RKO (cell line): ENCODE measurements at places on chromosomes 4 and X.

GRCh38 chrX:96176921-96177320, 507.7 kb upstream of the DIAPH2 start:
- DNase-seq = no peak

GRCh38 chr4:10203851-10204250, 87.3 kb upstream of the WDR1 start:
- no peak for DNase-seq

- DNase-seq = no peak
Observed at GRCh38 chrX:15956681-15957080, 102.1 kb upstream of the AP1S2 start.

DNA sequence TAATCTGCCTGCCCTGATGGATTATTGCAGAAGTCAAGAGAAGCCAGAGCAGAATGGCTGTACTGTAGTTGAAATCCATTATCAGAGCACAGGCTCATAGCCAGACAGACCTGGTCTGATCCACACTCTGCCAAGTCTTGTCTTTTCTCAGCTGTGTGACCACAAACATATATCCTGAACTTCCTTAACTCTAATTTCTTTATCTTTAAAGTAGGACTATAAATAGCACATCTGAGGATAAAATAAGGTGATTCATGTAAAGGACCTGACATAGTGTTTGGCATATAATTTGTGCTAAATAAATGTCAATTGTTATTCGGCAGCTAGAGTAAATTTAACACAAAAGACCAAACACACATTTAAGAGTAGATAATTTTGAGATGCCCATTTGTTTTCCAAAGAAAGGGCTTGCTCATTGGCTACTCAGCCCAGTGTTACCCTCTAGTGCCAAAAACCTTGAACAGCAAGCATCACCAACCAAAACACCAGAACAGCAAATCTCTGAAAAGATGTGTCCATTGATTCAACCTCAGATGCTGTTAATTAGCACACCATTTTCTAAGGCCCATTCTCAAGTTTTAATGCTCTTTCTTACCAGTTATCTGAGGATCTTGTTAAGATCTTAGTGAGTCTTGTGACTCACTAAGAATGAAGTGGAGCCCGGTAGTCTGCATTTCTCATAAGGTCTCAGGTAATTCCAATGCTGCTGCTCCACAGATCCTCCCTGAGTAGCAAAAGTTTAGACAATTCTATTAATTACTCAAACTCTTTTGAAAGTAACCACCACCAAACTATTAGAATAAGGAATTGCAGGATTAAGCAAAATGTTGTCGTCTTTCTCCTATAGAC, 108.8 kb downstream of the HHIP start:
- DNase-seq = peak; percentile 15

- no peak for DNase-seq
Observed at GRCh38 chr4:84939113-84939512, 27.4 kb downstream of the WDFY3 start.

GRCh38 chr4:1770245-1770644, 22.8 kb upstream of the FGFR3 start:
- no peak for DNase-seq

DNA sequence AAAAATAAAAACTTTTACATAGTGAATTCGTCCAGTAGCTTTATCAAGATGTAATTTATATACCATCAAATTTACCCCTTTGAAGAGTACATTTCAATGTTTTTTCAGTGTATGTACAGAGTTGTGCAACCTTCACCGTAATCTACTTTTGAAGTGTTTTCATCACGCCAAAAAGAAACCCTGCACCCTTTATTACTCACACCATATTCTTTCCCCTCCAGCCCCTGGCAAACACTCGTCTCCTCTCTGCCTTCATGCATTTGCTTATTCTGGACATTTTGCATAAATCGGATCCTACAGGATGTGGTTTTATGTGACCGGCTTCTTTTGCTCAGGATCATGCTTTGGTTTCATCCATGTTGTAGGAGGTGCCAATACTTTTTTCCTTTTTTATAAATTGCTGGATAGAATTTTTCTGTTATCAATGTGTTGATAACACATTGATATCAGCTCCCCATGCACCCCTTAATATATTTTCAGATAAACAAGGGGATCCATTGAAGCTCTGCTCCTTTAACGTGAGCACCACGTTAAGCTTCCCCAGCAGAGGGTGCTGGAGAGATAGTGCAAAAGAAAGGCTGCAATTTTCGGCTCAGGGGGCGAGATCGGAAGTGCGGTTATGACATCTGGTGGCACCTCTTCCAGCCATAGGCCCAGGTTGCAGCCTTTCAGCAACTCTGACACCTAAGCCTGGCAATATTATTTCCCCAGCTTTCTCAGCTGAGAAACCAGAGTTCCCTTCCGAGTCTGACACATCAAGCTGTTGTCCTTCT, 100.1 kb upstream of the VCX3B start:
- DNase-seq = peak; percentile 37

- no peak for DNase-seq
Observed at GRCh38 chr4:89898304-89898716, 3.7 kb downstream of the MMRN1 start.

- DNase-seq = no peak
Observed at GRCh38 chr4:77615153-77615552, 9.5 kb downstream of the CXCL13 start.

- DNase-seq = no peak
Observed at GRCh38 chr4:18127030-18127429, 105.5 kb upstream of the LCORL start.

DNA sequence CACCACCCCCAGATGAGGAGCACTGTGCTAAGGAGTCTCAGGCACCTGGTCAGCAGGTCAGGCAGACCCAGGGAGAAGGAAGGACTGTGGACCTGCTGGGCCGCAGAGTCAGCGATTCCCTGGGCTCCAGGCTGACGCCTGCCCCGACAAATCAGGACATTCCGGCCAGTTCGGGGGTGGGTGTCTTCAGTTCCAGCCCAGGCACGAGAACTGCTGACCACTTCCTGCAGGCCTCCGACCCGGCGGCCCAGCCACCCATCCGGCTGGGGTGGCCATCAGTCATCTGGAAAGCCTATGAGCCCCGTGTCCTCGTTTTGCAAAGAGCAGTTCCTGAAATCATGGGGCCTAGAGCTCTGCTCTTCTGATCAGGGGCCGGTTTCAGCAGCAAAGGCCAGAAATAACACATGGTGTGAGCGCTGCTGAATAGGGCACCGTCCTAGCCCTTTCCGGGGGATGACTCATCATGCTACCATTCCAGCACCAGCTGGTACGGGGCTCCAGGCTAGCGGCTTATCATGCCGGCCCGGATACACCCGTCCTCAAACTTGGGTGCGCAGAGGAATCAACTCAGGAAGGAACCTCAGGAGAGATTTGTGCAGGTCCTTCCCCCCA, 7.8 kb upstream of the SH3TC1 start:
- peak; percentile 64 for DNase-seq

GRCh38 chrX:28626515-28626914, 39.3 kb downstream of the IL1RAPL1 start:
- no peak for DNase-seq

GRCh38 chr4:14816623-14817261, 185.5 kb upstream of the CPEB2 start:
- no peak for DNase-seq

DNA sequence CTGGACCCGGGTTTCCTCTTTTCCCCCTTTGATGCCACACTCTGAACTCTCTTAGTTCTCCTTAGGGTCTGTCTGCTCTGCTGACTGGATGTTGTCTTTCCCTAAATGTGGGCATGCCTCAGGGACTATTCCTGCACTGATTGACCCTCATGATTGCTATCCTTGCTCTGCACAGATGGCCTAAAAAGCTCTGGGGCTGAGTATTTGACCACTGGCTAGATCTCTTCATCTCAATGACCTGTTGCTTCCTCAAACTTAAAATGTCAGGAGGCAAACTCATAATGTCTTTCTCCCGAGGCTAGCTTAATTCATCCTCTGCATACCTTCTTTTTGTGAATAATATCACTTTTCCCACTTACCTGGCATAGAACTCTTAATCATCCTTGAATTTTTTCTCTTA, 157.4 kb downstream of the GATB start:
- DNase-seq = no peak

- peak; percentile 20 for DNase-seq
Observed at GRCh38 chrX:11341274-11342201, 48.3 kb downstream of the AMELX start.

DNA sequence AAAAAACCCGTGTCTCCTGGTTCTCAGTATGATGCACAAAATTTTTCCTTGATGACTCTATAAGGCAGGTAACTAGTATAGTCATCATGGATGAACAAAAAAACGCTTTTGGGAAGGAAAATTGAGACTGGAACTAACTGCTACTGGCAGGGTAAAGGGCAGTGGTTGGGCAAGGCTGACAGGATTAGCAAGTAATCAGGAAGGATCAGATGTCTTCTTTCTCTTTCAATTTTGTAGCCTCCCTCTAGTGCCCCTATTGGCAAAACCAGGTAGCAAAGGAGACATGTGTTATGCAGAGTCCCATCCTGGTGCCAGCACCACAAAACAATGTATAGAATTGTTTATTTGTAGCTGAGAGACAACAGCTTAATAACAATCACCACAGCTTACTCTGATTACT, 12.8 kb upstream of the SLITRK4 start:
- peak; percentile 29 for DNase-seq

- DNase-seq = peak; percentile 7
Observed at GRCh38 chr4:90127706-90128345, 632 bp downstream of the CCSER1 start.

DNA sequence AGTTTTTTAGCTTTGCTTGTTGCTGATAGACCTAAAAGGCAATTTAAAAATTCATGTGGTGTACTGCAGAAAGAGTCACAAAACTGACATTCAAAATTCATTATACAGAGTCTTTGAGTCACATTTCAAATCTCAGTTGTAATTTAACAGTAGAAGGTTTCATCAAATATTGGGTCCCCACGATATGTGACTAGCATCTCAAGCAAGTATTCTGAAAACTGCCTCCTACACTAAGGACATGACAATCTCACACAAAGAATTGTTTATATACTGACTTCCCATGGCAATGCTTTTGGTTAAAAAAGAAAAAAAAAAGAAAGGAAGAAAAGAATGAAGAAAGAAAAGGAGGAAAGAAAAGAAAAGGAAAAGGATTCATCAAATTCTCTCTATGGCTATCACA, 62.1 kb upstream of the CTSO start:
- no peak for DNase-seq

- DNase-seq = no peak
Observed at GRCh38 chr4:142406499-142406835, 439.6 kb downstream of the INPP4B start.

DNA sequence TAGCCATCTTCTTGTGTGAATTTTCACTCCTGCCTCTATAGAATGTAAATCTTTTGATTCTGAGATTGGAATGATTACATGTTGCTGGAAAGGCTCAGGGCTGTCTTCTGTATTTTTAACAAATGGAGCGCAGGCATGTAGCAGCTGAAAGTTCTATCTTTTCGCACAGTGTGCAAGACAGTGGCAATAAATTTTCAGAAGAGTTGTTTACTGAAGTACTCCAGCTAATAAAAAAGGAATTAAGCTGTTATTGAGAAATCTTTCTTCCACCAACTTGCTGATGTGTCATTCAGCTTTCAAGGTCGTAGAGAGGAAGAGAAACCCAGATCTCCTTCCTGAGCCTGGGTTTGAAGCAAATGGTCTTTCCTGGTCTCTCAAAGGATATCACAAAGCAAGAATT, 122.0 kb upstream of the PUDP start:
- DNase-seq = no peak

DNA sequence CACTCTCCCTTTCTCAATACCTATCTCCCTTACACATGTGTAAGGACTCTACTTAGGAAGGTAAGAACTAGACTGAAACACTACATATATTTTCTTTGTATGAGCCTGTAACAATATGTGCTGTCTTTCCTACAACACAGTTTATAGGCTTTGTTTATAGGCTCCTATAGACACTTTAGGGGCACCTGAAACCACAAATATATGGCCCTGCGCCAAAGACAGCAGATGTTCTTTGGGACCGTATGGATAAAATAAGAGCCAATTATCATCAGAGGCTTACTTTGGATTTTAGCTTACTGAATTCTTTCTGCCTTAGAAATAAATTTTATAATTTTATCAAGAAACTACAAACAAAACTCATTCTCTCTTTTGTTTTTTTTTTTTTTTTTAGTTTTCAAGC, 16.6 kb upstream of the CXCL3 start:
- no peak for DNase-seq

DNA sequence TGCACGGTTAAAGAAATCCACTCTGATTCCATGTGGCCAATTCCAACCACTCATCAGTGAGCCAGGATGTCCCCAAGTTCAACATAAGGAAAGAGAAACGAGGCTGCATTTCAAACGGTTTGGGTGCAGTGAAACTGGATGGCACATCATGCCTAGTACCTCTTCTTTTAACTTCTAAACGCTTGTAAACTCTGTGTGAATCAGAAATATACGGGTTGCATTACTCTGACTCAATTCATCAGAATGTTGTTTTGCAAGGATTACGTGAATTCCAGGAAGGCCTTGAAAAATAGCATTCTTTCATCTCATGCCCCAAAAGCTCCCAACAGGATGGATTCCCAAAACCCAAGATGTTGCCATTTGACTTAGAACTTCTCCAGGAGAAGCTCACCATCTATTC, 270.4 kb downstream of the LDB2 start:
- no peak for DNase-seq

DNA sequence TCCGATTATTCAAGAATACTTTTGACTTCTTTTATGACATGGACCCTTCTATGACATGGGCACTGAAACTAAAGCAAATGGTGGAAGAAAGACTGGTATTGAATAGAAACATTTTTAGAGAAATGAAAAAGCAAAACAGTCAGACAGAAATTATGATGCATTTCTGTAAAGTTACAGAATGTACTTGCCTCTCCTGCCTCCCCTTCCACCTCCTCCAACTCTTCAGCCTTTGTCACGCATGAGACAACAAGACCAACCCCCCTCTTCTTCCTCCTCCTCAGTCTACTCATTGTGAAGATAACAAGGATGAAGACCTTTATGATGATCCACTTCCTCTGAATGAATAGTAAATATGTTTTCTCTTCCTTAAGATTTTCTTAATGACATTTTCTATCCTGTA, 46.3 kb upstream of the HUWE1 start:
- no peak for DNase-seq

DNA sequence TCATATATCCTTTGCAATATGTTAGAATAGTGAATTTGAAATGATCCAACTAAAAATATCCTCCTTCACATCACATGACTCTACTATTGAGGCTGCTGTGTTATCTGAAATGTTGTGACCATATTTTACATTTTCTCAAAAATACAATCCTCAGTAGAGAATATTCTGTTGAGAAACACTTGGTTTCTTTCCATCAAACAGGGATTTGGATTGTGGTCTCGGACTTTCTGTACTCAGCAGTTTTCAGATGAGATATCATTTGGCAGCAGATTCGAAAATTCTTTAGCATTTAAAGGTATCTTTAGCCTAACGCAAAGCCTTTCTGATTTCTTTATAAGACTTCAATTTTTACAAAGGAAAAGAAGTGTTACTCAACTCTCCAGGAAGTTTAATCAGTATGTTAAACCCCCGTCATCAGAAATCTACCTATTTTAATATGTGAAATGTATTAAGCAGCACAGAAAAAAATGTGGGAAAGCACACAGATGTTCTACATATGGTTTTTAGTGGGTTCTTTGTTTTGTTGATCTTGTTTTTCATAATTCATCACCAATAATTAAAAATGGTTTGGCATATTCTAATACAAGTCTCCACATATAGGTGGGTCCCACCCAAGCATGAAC, 55.4 kb upstream of the ANXA3 start:
- no peak for DNase-seq

- no peak for DNase-seq
Observed at GRCh38 chr4:32010221-32010620, 1290.1 kb downstream of the PCDH7 start.
